Activated naive CD8-positive, alpha-beta T cell treated with anti-CD3 and anti-CD28 coated beads for 36 hours (primary cell): ENCODE measurements at places on chromosomes 7 and 10. TPM values are rescaled to one million over a fixed set of nuclear protein-coding genes. Genes with fewer than 3 reads are reported as not detected.

TAS2R41 gene
- not detected for total RNA-seq

ACTL6B gene
- not detected for total RNA-seq

ENO4 gene
- total RNA-seq, result not detected

PRKAG2 gene
- 18.7 TPM for total RNA-seq

CCDC146 gene
- total RNA-seq, result 0.90 TPM

RAPGEF5 gene
- 0.82 TPM for total RNA-seq

ELFN1 gene
- total RNA-seq, result 0.14 TPM

FKBP6 gene
- not detected for total RNA-seq

CCL24 gene
- total RNA-seq, result not detected

ZNF722 gene
- total RNA-seq, result not detected

LIPN gene
- total RNA-seq, result not detected

NPTX2 gene
- total RNA-seq, result not detected

OR9A2 gene
- total RNA-seq, result not detected

GIMAP7 gene
- 37.9 TPM for total RNA-seq

MBL2 gene
- total RNA-seq, result not detected

GDF2 gene
- total RNA-seq, result not detected

ECHDC3 gene
- total RNA-seq, result 1.9 TPM

NEUROG3 gene
- total RNA-seq, result 0.21 TPM

TAS2R4 gene
- total RNA-seq, result 0.28 TPM

PDCD11 gene
- 89.5 TPM for total RNA-seq

WAC gene
- 123 TPM for total RNA-seq

VWC2 gene
- not detected for total RNA-seq

IGFBP1 gene
- not detected for total RNA-seq
